ENCODE measurements at places on chromosomes 3 and 15.

GRCh38 chr3:27509376-27509775, 25.2 kb upstream of the SLC4A7 start:
- no peak for DNase-seq

DNA sequence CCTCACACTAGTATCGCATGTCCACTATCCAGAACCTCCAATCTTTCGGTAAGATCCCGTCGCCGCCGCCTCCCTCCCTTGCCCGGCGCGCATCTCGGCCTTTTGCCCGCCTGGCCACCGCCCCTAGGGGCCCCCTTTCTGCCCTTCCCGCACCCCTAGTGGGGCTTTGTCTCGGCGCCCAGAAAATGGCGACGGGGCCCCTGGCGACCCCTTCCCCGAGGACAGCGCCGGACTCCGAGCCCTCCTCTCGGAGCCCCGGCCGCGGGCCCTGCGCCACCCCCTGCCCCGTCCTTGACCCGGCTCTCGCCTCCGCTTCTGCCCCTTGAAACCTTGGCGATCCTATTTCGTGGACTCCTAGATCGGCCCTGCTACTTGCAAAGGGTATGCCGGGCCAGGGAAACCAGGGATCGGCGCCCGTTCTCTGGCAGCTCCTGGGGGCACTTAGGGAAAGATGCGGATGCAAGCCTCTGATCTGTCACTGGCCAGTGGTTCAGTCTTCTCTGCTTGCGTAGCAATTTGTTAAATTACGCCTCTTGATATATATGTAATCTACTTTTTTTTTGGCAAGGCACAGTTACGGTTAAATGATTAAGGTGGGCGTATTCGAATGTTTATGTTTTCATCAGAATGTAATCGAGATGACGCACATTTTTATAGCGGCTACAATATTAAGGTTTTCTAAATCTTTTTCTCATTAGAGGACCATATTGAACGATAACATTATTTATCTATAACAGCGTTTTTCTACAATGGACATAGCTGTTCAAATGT, 603 bp downstream of the EIF1B start:
- DNase-seq: no peak

- no peak for DNase-seq
These were observed 177.1 kb downstream of the CD47 start for GRCh38 chr3:107913701-107914100.

DNA sequence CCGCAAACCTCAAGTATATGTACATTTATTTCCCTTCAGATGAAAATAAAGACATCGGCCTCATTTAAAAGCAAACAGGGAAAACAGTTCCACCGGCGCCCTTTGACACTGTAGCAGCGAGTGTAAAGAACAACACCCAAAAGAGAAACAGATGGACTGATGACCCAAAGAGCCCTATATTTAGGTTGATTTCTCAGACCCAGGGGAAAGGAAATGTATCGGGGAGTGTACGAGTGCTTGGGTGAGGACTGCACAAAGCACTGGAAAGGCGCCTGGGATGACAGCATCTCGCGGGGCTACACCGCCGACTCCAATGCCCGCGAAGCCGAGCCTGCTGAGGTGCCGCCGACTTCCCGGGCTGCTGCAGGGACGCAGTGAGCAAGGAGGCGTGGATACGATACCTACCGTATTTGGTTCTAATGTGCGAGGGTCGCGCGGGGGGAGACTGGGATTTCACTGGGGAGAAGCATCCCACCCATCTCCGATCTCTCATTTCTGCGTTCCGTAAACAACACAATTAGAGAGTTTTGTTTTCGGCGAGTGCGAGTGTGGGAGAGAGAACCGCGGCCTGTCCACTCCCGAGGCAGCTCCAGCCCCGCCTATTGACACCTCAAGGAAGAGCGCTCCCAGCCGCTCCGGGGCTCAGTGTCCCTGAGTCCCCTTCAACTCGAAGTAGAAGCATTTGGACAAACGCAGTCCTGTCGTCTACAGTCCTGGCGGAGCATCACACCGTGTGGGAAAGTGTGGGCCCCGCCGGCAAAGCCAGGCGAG, 2.0 kb downstream of the MECOM start:
- no peak for DNase-seq

DNA sequence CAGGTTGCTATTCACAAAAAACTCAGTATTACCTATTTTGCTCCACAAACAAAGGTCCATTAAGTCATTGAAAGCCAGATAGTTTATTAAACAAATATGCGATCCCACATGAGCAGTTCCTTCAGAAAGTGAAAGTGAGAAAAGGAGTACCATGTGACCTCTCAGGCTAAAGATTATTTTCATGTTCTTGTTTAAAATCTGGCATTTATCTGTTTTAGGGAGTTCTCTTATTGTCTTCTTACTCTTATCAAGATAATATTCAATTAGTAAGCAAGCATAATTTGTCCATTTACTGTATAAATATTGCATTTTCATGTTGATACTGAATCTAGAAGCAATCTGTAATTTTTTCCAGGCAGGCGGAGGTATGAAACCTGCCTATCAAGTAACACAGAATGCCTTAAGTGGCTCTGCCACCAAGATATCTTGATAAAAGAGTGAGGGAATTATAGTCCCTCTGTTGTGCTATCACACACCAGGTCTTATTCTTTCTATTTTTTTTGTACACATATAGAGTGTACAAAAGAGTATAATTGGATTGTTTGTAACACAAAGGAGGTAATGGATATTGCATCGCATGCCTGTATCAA, 20.1 kb upstream of the PLSCR5 start:
- no peak for DNase-seq

- no peak for DNase-seq
These were observed 141.1 kb downstream of the PGPEP1L start for GRCh38 chr15:98866511-98866910.

DNA sequence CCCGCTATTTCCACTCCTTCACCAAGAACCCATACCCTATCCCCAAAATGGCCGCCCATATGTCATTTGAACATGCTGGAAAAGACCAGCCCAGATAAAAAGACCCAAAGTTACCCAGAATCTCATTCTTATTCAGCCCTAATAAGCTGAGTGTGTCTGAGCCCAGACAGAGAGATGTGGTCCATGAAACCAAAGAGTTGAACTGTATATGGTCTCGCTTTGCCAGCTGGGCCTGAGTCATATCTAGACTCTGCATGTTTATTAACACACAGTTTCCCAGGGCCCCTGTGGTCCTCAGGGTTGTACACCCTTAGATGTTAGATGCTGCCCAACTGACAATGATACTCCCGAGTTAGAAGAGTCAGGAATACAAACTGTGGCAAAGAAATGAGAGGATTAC, 201.9 kb upstream of the STRIT1 start:
- no peak for DNase-seq

- no peak for DNase-seq
These were observed 70.3 kb downstream of the MYLK start for GRCh38 chr3:123813876-123814275.

- no peak for DNase-seq
These were observed 5.3 kb upstream of the LIPC start for GRCh38 chr15:58426501-58426900.

DNA sequence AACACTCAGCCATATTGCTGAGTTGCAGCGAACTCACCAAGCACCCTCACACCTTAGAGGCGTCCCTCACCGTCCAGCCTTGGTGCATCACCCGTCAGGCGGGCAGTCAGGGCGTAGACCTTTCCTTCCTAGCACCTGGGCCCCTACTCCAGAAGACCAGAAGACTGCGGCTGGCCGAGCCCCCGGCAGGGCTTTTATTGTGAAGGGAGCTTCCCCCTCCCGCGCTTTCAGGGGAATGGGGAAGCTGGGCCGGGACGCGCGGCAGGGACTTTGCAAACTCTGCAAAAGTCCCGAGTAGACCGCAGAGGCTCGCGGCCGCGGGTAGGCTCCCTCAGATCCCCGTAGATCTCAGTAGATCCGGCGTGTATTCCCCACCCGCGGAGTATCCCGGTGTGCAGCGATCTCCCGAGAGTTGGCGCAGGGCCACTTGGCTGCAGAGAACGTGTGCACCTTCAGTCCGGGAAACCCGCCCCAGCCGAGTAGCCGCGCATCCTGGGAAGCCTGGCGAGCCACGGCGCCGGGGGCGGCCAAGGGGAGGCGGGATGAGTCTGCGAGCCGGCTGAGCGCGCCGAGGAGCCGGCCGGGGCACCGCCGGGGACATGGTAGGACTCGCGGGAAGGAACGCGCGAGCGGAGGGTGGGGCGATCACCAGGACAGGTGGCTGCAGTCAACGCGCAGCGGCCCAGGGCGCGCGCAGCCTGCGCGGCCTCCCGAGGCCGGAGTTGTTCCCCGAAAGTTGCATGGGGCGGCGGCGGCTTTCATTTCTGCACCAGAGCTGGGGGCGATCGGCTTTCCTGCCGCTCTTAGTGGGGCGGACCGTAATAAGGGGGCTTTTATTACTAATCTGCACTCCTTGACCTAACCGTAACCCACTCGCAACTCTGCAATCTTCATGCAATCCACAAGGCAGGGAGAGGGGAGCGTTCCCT, at the start of gene GASK1A:
GASK1A (plus strand) TSS at position 268 of the 929 bp plus-strand sequence; CDS start at position 600, 332 bp downstream.
- no peak for DNase-seq

DNA sequence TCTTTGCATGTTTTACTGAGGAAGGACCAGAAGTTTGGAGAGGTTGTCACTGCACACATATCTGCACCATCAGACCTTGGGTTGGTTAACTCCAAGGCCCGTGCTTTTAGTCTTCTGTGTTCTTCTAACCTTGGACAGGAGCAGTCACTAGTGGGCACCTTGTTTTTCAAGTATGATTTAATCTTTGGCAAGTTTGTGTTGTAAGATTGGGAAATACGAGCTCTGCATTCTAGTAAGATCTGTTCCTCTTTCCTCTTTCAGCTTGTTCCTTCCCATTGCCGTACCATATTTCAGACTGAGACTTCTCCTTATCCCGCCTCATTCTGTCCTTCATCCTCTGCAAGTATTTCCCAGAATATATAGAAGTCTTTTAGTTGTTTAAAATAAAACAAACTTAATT, 5.1 kb downstream of the TMOD2 start:
- no peak for DNase-seq

DNA sequence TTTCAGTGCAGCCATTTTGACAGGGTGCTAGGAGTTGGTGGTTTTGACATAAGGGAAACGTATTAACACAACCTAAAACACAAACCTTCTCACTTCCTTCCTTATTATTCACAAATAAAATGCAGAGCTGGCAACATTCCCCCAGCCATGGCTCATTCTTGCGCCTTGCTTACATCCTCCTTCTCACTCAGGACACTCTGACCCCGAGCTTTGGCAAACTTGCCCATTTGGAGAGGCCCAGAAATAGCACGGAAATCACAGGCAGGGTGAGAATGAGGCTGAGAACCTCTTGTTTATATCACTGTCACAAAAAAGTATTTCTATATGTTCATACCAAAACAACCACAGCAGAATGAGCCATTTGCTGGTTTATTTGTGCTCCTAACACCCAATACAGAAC, 244.3 kb downstream of the NTRK3 start:
- no peak for DNase-seq

- DNase-seq: no peak
These were observed 16.7 kb downstream of the GRAMD2A start for GRCh38 chr15:72180761-72181324.

- DNase-seq: no peak
These were observed 9.7 kb upstream of the PTPN23 start for GRCh38 chr3:47370887-47371697.

DNA sequence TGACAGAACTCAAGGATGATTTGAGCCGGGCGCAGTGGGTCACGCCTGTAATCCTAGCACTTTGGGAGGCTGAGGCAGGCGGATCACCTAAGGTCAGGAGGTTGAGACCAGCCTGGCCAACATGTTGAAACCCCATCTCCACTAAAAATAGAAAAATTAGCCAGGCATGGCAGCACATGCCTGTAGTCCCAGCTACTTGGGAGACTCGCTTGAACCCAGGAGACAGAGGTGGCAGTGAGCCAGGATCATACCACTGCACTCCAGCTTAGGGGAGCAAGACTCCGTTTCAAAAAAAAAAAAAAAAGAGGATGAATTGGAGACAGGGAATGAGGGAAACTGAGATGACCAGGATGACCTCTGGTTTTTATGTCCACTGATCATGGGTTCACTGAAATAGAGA, 60.4 kb upstream of the CDIN1 start:
- no peak for DNase-seq

DNA sequence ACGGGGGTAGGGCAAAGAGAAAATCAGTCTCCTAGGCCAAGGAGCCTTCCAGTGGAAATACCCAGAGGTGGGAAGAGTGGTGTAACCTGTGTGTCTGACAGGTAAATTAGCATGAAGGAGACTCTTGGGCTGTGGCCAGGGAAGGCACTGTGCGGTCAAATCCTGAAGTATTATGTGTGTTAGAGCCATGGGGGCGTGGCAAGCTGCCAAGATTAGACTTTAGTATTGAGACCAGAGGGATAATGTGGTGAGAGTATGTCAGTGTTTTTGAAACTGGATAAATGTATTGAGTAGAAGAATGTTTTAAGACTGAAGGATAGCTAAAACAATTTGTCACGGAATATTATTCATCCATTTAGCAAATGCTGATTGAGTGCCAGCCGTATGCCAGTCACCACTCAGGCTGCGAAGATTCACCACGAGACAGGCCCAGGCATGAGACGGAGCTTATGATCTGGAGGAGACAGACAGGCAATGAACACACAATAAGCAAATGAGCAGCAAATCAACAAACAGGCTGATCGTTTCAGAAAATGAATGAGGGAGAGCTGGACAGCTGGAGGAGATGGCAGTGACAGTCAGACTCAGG, 445.9 kb downstream of the MCTP2 start:
- DNase-seq: no peak

GRCh38 chr3:86249833-86250232, 741.1 kb downstream of the VGLL3 start:
- no peak for DNase-seq

GRCh38 chr3:23654571-23654970, 151.2 kb upstream of the UBE2E1 start:
- DNase-seq: no peak

- no peak for DNase-seq
These were observed 2.1 kb upstream of the ACKR4 start for GRCh38 chr3:132595014-132595413.

DNA sequence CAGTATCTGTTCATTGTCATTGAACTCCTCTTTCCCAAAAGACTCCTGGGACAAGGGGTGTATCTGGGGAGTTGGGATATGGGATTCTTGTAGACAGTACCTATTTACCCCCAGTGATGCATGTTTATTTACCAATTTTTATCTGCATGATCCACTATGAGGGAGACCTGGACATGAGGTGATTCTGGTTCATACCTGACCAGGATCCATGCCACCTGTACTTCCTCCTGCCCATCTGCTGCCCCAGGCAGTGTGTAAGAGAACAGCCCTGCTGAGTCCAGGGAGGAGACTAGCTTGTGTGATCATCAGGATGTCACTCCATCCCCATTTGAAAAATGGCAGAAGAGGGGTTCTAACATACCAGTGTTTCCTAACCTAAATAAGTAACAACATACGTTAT, 3.1 kb upstream of the TPRG1 start:
- DNase-seq: no peak

- DNase-seq: no peak
These were observed 106.7 kb upstream of the FHIT start for GRCh38 chr3:61357902-61358301.

DNA sequence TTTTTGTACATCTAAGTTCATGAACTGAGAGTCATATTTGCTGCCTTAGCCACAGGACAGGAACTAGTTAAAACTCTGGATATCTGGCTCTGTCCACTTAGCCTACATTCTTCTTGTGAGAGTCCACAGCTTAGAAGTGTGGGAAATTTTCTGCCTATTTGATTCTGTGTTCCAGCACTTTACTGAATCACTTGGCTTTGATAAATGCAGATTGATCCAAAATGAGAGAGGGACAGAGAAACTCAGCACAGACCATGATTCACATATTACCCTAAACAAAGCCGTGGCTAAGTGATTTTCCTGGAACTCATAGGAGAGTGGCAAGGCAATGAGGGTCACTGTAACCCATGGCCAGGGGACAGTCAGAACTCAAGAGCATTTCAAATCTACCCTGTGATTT, 87.5 kb upstream of the CADPS start:
- DNase-seq: no peak

Data from NCI-H748 treated with DMSO at 0.1 percent for 48 hours (cell line).